ENCODE measurements at places on chromosomes 13 and 19.

DNA sequence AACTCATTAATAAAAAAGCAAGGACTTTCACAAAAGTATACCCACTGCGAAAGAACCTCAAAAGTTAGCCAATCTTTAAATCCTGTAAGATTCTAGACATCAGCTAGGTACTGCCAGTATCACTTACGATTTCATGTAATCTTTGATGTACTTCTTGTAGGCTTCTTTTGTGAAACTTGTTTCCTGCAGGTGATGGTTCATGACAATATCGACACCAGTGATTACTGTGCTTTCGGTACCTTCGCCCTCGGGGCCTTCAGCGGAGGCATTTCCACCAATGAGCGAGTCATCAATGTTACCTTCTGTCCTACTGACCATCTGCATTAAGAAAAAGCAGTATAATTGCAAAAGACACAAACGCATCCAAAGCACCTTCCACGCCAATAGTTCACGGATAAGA lies 1.1 kb downstream of the TPT1 start:
- DNase-seq, result no peak

DNA sequence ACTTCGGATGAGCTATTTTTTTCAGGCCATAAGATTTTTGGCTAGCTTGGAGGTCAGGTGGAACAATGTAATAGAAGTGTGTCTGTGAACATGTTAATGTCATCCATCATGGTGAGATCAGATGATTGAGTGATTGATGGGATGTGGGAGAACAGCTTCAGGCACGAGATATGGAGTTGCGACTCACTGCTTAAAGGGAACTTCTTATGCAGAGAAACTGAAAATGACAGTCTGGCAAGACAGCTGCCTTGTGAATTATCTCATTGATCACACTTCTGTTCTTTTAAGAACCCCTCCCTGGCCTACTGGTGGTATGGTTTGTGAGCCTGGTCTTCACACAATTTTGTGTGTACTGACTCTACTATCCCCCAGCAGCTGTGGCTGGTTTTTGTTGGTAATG lies 96.0 kb downstream of the OLFM4 start:
- no peak for DNase-seq

GRCh38 chr13:23552171-23552570 lies 18.0 kb upstream of the TNFRSF19 start:
- DNase-seq, result no peak

GRCh38 chr13:77184455-77184854 lies 142.4 kb downstream of the MYCBP2 start:
- no peak for DNase-seq

DNA sequence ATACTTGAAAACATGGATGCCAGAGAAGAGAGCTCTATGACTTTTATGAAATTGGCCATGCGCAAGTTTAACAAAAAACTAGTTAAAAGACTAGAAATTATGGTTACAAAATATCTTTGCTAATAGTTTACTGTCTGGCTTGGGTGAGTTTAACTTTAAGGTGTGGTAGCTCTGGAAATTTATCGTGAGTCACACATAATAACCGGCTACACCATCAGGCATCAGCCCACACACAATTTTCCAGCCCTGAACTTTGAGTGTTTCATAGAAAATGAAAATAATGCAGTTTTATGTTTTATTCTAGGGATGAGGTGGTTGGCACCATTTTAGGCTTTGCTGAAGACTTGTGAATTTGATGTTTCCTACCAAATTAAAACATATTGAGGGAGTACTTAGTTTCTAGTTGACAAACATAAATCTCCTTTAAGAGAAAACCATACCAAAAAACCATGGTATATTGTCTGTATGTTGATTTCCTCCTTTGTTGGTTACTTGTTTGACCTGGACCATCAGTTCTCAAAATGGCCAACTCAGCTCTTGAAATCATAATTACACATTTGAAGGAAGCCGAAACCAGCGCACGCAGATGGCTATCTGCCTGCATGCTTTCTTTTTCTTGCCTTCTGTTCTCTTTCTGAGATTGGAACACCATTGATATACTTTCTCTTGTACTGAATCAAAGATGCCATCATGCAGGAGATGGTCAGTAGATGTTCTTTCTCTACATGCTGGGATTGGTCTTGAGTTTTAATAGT lies 125.1 kb downstream of the AKAP11 start:
- DNase-seq, result no peak

- DNase-seq, result no peak
Measured at GRCh38 chr19:39969681-39970424, 1.1 kb upstream of the PSMC4 start.

GRCh38 chr13:67642657-67643056 lies 412.5 kb upstream of the PCDH9 start:
- no peak for DNase-seq

DNA sequence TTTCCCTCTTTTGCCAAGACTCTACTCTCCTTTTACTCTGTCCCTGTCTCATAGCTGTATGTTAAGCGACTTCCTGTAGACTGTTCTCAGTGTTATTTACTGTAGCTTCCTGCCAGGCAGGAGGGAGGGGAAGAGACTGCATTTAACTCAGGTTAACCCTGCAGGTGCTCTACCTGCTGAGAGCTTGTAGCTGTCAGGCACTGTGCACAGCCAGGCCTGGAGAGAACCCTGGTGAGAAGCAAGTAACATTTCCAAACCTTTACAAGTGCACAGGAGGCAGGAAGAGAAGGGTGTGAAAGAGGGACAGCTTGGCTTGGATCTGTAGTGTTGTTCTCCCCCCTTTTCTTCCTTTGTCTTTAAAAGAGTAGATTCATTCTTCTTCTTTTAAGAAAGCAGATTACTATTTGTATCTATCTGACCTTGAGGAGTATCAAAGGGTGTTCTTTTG lies 167.1 kb downstream of the LMO7 start:
- no peak for DNase-seq

DNA sequence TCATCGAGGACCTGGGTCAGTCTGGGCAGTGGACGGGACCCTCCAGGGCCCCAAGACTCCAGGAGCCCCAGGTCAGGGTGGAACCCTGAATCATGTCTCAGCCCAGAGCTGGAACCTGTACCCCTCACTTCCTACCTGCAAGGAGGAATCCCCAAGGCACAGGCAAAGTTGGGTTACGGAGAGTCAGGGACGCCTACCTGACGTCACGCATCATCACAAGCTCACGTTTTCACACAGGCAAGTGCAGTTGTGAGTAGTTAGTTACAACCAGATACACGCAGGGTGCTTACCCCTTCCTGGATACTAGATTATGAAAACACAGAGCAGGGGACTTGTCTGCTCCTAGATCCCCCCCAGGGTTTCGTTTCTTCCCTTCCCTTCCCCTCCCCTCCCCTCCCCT lies 1.9 kb downstream of the RETN start:
- DNase-seq, result no peak

DNA sequence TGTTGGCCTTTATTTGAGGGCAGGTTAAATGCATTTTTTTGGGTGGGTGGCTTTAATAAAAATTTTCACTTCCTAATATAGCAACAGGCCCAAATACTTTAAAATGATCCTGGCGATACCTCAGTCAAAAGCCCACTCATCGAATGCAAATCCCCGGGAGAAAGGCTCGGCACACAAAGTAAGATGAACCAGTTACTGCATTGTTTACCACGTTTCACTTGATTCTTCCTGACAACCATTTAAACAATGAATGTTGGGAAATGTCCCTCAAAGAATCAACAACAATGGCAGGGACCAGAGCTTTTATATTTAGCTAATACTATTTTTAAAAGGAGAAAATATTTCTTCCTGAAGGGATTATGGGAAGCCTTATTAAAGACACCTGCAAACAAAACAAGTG lies 187.7 kb downstream of the ABCC4 start:
- no peak for DNase-seq

GRCh38 chr13:86085890-86086289 lies 286.7 kb upstream of the SLITRK6 start:
- DNase-seq, result no peak

DNA sequence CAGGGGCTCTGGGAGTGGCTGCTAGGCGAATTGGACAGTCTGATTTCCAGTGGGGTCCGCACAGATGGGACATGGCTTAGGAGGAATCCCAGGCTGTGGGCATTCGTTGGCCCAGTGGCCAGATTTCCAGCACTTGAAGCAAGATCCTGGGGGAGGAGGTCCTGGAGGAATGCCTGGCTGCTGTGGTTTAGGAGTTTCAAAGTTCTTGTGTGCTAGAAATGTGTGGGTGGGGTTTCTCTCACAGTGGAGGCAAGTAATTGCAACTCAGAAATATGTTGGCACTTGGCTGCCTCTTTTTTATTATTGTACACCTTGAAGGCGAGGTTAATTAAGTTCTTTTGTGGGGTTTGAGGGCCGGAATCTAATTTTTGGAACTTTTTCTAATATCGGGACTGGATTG lies 17.1 kb downstream of the IGFL3 start:
- no peak for DNase-seq

- DNase-seq, result peak; percentile 7
Measured at GRCh38 chr13:51043310-51043709, 67.8 kb downstream of the C13orf42 start.

GRCh38 chr13:82747291-82747690 lies 1135.0 kb downstream of the SLITRK1 start:
- no peak for DNase-seq

DNA sequence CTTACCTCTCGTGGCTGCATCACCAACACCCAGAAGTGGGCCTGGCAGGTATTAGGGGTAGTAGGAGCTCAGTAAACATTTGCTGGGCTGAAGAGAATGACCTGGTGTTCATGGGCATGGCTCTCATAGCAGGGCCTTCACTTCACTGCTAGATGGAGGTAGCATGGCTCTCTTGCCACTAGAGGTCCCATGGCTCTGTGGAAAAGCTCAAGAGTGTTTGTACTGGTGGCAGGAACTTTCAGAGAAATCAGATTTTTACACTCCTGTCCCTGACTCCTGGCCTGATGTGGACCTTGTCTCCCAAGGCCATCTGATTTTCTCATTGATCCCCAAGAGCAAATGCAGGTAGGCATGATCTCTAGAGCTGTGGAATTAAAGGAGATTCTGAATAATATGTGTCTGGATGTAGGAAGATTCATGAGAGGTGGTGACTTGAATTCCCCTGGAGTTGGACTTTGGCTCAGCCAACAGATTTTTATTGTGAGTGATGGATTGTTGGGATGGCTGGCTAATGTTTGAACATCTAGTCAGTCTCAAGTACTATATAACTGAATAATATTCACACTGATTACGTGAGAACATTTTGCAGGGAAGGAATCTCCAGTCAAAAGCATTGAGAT lies 5.7 kb downstream of the ZNF574 start:
- no peak for DNase-seq

DNA sequence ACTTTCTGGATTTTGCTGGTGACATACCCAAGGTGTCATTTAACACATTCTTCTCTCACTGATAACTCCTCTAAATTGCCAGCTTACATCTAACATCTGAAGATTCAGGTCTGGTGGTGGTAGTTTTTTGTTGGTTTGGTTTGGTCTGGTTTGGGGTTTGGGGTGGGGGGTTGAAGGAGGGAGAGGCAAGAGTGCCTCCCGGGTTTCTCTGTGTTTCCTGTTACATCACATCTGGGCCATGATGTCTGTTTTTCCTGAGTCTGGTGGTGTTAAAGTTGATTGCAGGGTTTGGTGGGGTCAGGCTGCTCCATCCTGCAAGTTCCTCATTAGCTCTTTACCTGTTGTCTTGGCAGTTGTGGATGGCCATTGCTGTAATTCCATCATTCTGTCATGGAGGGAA lies 155.8 kb upstream of the UBL3 start:
- DNase-seq, result no peak

DNA sequence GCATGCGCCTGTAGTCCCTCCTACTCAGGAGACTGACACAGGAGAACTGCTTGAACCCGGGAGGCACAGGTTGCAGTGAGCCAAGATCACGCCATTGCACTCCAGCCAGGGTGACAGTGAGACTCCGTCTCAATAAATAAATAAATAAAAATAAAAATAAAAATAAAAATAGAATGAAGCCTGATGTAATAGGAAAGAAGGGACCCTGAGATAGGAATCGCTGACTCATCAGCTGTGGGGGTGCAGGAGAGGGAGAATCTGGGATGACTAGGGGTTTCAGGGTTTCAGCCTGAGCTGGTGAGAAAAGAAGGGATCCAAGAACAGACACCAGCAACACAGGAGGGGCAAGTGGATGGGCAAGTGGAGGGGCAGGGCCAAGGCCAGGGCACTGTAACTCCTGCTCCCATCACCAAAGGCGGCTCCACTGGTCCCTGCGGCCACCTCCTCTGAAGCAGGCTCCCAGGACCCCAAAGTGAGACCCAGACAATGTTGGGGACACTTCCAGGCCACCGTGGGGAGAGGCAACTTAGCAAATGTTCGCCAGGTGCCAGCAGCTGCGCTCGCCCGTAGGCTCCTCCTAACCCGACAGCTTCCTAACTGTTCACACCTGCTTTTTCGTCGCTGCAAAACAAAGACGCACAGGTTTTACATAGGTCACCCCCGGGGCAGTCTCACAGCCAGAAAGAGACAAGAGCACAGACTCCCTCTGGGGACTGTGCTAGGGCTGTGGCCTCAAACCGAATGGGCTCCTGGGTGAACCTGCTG lies 1.2 kb downstream of the HAUS8 start:
- DNase-seq, result no peak

DNA sequence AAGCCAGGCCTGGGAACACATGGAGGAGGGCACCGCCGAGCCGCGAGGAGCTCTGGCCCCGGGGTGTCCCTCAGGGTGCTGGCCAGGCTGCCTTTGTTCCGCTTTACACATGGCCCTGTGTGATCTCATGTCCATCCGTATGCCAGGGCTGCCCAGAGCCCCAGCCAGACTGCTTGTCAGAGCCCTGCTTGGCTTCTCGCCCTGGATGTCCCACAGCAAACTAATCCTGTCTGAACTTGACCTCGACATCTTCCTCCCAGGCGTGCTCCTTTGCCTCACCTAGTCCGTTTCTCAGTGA lies 14.3 kb downstream of the BCKDHA start:
- no peak for DNase-seq

DNA sequence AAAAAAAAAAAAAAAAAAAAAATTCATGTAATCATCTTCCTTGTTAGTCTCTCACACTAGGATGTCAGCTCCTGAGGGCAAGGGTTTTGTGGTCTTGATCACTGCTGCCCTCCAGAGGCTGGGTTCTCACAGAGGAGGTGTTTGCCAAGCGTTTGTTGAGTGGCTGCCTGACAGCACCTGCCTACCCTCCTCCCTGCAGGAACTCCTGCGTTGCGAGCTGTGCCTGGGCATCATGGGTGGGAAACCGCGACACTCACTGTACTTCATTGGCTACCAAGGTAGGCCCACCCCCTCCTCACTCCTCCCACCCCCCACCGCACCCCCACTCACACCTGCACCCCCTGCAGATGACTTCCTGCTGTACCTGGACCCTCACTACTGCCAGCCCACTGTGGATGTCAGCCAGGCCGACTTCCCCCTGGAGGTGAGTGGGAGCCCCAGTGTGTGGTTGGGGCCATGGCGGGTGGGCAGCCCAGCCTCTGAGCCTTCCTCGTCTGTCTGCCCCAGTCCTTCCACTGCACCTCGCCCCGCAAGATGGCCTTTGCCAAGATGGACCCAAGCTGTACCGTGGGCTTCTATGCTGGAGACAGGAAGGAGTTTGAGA lies 8.1 kb downstream of the ATG4D start:
- no peak for DNase-seq

DNA sequence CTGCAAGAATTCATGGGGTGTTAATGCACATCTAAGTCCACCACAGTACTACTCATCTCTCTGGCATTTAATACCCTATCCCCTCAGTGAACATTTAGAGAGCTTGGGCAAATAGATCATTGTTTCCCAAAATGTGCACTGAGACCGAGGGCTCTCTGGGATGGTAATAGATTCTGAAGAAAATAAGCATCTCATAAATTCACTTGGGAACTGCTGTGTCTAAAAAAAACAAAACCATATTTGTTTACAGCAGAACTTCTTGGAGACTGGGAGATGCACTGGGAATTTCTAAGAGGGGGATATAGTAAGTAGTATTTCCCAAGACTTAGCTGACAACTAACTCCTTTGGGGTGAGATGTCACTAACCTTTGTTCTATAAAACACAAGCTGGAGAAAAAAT lies 58.4 kb downstream of the ENOX1 start:
- DNase-seq, result no peak
